Activated CD4-positive, alpha-beta T cell treated with anti-CD3 and anti-CD28 coated beads for 36 hours (primary cell): ENCODE measurements at places on chromosomes 12 and 14. TPM values are rescaled to one million over a fixed set of nuclear protein-coding genes. Genes with fewer than 3 reads are reported as not detected.

Gene STON2
- total RNA-seq = 0.05 TPM

Gene CDK4
- 132 TPM for total RNA-seq

DNA sequence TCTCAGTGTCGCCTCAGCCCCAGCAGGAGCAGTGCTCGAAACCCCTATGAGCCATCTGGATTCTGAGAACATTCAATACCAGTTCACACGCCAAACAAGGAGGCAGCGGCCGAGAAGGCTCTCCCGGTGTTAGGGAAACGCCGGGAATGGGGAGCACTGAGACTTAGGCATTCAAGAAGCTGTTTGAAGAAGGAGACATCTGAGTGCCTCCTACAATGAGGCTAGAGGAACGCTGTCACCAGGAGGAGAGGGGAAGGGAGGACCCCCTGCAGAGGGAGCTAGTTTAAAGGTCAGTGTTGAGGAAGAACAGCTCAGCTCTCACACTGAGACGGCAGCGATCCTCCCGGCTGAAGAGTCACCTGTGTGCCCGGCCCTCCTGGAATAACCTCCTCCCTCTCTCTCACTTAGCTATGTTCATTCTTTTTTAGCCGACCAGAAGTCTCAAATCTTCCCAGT is 69.9 kb downstream of the SERPINA3 start:
- no peaks in the 10 kb centered on the region for H3K36me3 ChIP-seq
- DNase-seq = no peak
- peaks cover 3% of the 10 kb centered on the region for H3K27me3 ChIP-seq

DNA sequence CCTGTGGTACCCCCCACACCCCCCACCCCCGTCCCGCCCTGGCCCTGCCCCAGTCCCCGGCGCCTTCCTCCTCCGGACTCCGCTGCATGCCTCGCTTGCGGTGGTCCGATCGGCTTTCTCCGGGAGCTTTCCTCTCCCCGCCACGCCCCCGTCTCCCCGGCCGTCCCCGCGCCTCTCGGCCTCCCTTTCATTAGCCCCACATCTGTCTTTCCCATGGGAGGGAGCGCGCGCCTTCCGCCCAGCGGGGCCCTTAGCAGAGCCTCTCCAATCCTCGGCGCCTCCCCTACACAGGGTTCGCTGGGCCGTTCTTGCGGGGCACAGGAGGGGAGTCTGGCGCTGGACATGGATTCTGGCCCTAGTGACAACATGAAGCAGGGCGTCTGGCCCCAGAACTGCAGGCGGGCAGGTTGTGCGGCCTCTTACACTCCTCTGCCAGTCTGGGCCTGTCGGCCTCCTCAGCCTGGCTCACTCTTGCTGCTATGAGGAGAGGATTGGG is 1.5 kb upstream of the EFS start:
- H3K4me1 ChIP-seq = peaks cover 5% of the 10 kb centered on the region
- no peaks in the 10 kb centered on the region for H3K36me3 ChIP-seq
- no peak for DNase-seq
- no peak overlapping the region for H3K4me3 ChIP-seq

- H3K4me1 ChIP-seq = no peaks in the 10 kb centered on the region
- H3K4me3 ChIP-seq = no peak overlapping the region
- peaks cover 89% of the 10 kb centered on the region for H3K36me3 ChIP-seq
Measured at GRCh38 chr12:110340706-110341105, 59.7 kb downstream of the ATP2A2 start.

Gene ZNF268
- 14.0 TPM for total RNA-seq

Gene LRIG3
- 0.09 TPM for total RNA-seq

GRCh38 chr14:67432050-67432564 is 20.1 kb upstream of the PLEK2 start:
- peaks cover 2% of the 10 kb centered on the region for H3K27me3 ChIP-seq
- no peak overlapping the region for H3K4me3 ChIP-seq
- H3K27ac ChIP-seq = no peak overlapping the region
- DNase-seq = no peak
- H3K36me3 ChIP-seq = no peaks in the 10 kb centered on the region
- no peaks in the 10 kb centered on the region for H3K4me1 ChIP-seq

Gene GALNT6
- total RNA-seq = 11.7 TPM

- peaks cover 38% of the 10 kb centered on the region for H3K36me3 ChIP-seq
- no peak for DNase-seq
- H3K27ac ChIP-seq = peak overlapping the region; percentile 78
Measured at GRCh38 chr12:71848212-71848611, 8.7 kb downstream of the TBC1D15 start.

DNA sequence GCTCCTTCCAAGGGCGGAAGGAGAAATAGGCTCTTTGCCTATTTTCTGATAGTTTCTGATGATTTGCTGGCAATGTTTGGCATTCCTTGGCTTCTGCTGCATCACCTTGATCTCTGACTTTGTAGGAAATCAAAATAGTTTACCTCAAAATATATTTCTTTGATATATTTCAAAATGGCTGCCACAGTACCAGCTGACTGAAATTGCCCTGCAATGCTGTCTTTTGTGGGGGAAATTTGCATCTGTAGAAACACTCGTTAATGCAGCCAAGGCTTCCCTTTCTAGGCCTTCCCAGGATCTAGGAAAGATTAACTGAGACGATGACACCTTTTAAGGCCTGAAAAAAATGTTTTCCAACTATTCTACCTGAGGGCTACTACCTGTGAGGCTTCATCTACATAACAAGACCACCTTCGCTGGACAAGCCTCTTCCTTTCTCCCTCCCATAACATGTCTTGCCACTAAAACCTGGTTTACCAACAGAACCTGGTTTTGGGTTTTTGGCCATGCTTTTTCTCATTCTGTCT is 212.8 kb upstream of the SSTR1 start:
- no peaks in the 10 kb centered on the region for H3K27me3 ChIP-seq
- H3K36me3 ChIP-seq = no peaks in the 10 kb centered on the region
- no peak overlapping the region for H3K4me3 ChIP-seq
- DNase-seq = no peak

- no peaks in the 10 kb centered on the region for H3K36me3 ChIP-seq
- H3K27ac ChIP-seq = no peak overlapping the region
- H3K27me3 ChIP-seq = peaks cover 2% of the 10 kb centered on the region
- H3K4me3 ChIP-seq = no peak overlapping the region
Measured at GRCh38 chr12:90909069-90909770, 45.8 kb downstream of the CCER1 start.

DNA sequence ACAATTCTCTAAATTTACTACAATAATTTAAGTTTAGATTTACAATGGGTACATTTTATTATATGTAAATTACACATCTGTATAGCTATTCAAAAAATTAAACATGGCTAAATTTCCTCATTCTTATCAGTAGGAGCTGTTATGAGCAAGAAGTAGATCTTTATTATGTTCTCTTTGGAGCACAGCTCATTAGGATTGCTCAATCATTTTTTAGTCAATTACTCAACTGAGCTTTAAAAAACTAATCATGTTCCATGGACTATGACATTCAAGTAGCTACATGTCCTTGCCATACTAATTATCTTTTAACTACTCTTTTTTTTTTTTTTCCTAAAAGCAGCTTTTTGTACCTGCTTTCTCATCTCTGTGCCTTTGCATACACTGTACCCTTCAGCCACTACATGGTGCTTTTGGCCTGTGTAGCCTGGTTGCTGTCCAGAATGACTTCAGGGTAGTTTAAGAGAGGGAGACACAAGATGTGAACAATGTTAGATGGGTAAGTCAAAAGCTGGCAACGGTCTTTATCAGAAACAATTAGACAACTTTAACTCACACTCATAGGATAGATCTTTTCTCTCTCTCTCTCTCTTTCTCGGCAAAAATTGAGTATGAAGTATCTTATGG is 69.0 kb downstream of the SSPN start:
- H3K4me1 ChIP-seq = no peaks in the 10 kb centered on the region
- H3K4me3 ChIP-seq = no peak overlapping the region
- no peak for DNase-seq
- peaks cover 6% of the 10 kb centered on the region for H3K27me3 ChIP-seq
- no peaks in the 10 kb centered on the region for H3K36me3 ChIP-seq
